ENCODE measurements at places on chromosomes 1 and 21. TPM values are rescaled to one million over a fixed set of nuclear protein-coding genes. Genes with fewer than 3 reads are reported as not detected.

The BMP8B gene
- 0.19 TPM for polyA plus RNA-seq

The SLC50A1 gene
- polyA plus RNA-seq, result 36.0 TPM

The CFHR2 gene
- polyA plus RNA-seq, result not detected

The SLC9C2 gene
- polyA plus RNA-seq, result not detected

The KCNE1 gene
- polyA plus RNA-seq, result 4.3 TPM

The SYT6 gene
- polyA plus RNA-seq, result not detected

The C1QA gene
- polyA plus RNA-seq, result 26.4 TPM

The TEX38 gene
- not detected for polyA plus RNA-seq

The PLA2G2F gene
- polyA plus RNA-seq, result not detected

The RGS13 gene
- polyA plus RNA-seq, result not detected

The ST3GAL3 gene
- 24.6 TPM for polyA plus RNA-seq

The CTNNBIP1 gene
- 37.8 TPM for polyA plus RNA-seq

The TXNIP gene
- 222 TPM for polyA plus RNA-seq

The LCE1D gene
- polyA plus RNA-seq, result not detected

The LCE1F gene
- not detected for polyA plus RNA-seq

The SH2D5 gene
- 12.4 TPM for polyA plus RNA-seq

The CCDC30 gene
- polyA plus RNA-seq, result 0.80 TPM

The CLCA1 gene
- polyA plus RNA-seq, result not detected

The APCS gene
- polyA plus RNA-seq, result 0.08 TPM

The CHI3L1 gene
- polyA plus RNA-seq, result 5.5 TPM

Measured in heart left ventricle (tissue), 16 donors.